ENCODE measurements at places on chromosomes 7 and 10. TPM values are rescaled to one million over a fixed set of nuclear protein-coding genes. Genes with fewer than 3 reads are reported as not detected.

The TACR2 gene
- total RNA-seq, result 0.90 TPM

The UROS gene
- total RNA-seq, result 34.2 TPM

The FAM25G gene
- total RNA-seq, result not detected

The COL28A1 gene
- 0.61 TPM for total RNA-seq

The TSPAN12 gene
- total RNA-seq, result 51.8 TPM

The SP4 gene
- 8.2 TPM for total RNA-seq

- no peak overlapping the region for H3K4me3 ChIP-seq
- no peaks in the 10 kb centered on the region for H3K4me1 ChIP-seq
- H3K36me3 ChIP-seq, result no peaks in the 10 kb centered on the region
- no peak overlapping the region for H3K27ac ChIP-seq
- DNase-seq, result no peak
- no peaks in the 10 kb centered on the region for H3K27me3 ChIP-seq
Measured at GRCh38 chr7:92988051-92988450, 129.7 kb downstream of the SAMD9 start.

- no peaks in the 10 kb centered on the region for H3K4me1 ChIP-seq
- no peak for DNase-seq
Measured at GRCh38 chr7:50397320-50397970, 52.7 kb downstream of the FIGNL1 start.

DNA sequence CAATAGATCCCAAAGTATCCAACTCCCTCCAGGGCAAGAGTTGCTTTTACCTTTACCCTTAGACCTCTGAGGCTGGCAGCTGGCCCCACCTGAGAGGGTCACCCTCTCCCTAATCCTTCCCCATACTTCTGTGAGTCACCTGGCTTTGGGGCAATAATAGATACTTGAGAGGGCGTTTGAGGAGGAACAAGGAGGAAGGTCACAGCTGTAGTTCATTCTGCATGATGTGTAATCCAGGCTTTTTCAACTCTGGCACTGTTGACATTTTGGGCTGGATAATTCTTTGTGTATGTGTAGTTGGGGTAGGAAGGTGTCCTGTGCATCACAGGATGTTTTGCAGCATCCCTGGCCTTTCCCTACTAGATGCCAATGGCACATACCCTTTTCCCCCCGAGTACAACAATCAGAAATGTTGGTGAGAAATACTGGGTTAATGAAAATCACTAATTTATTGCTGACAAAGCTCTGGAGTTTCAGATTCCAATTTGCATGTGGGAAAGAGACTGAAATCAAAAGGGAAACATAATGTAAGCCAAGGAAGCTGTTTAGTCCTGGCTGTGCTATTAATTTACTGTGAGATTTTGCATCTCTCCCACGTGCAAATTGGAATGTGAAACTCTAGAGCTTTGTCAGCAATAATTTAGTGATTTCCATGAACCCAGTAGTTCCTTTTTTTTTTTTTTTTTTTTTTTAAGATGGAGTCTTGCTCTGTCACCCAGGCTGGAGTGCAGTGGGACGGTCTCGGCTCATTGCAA, 3.6 kb downstream of the BLVRA start:
- no peak overlapping the region for H3K4me3 ChIP-seq
- DNase-seq, result no peak
- H3K27me3 ChIP-seq, result no peaks in the 10 kb centered on the region
- peaks cover 40% of the 10 kb centered on the region for H3K4me1 ChIP-seq
- peak overlapping the region; percentile 83 for H3K27ac ChIP-seq

DNA sequence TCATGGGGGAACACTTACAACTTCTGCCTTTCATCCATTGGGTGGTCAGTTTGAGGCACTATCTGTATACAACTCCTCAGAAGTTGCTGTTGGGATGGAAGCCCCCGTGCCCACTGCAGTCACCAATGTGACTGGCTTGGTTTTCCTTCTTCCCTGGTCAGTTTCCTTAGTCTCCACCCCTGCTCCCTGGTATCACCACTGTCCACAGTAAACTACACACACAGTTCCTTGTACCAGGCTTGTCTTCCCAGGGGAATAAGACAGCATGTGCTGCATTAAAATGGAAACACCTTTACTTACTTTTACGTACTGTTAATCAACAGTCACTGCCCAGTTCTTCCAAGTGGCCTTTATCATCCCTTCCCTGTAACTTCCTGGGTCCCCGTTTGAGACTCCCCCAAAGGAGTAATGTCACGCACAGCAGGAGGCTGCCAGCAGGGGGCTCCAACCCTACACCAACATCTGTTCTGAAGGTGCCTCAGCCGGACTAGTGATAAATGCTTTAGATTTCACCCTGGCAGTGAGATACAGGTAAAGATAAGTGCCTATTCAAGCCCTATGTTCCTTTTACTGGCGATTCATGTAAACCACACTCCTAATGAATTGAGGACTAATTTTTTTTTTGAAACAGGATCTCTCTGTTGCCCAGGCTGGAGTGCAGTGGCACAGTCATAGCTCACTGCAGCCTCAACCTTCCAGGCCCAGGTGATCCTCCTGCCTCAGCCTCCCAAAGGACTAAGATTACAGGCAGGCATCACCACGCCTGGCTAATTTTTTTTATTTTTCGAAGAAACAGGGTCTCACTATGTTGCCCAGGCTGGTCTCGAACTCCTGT, 45.3 kb upstream of the PIK3AP1 start:
- H3K27me3 ChIP-seq, result no peaks in the 10 kb centered on the region
- H3K36me3 ChIP-seq, result no peaks in the 10 kb centered on the region
- peak; percentile 82 for DNase-seq

DNA sequence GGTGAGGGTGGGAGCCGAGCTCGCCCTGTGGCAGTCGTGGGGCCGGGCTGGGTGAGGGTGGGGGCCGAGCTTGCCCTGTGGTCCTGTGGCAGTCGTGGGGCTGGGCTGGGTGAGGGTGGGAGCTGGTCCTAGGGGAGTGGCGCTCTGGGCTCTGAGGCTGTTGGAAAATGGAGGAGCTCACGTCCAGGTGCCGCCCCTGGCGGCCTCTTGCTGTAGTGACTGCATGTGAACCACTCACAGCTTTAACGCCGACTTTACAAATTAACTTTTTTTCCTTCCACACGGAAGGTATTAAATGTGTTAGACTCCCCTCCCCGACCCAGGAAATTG, 312.6 kb downstream of the WDR37 start:
- no peaks in the 10 kb centered on the region for H3K4me1 ChIP-seq
- H3K4me3 ChIP-seq, result no peak overlapping the region
- peaks cover 4% of the 10 kb centered on the region for H3K27me3 ChIP-seq

DNA sequence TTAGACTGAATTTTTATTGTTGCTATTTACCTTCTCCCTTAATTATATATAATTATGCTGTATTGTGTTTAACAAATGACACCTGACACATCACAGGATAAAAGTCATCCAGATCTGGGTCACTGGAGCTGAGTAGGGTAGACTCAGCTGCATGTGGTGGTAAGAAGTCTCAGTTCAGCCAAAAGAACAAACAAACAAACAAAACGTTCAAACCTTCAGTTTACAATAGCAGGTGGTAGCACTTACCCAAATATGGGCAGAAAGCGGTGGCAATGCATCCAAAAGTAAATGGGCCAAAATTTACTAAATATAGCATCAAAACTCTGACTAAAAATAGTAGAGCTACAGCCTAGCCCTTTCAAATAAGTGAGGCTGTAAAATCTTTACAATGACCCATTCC, 42.2 kb downstream of the ZWINT start:
- DNase-seq, result no peak
- no peaks in the 10 kb centered on the region for H3K27me3 ChIP-seq
- no peaks in the 10 kb centered on the region for H3K4me1 ChIP-seq
- no peak overlapping the region for H3K4me3 ChIP-seq

DNA sequence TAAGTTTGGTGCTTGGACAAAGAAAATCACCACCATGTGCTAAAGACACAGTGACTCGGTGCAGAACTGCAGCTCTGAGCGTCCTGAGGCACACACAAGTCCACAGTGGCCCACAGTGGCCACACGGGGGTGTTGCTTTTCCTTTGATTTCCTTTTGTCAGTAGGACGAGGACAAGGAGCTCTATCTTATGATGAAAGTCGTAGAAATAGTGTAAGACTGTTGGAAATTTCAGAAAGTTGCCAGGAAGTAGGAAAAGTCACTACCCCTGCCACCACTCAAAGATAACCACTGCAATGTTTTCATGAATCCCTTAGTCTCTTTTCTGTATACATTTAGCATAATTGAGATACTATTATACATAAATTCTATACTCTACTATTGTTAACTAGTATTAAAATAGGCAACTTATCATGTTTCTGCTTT, 146.0 kb downstream of the TNS3 start:
- peaks cover 44% of the 10 kb centered on the region for H3K36me3 ChIP-seq
- no peak overlapping the region for H3K27ac ChIP-seq
- no peaks in the 10 kb centered on the region for H3K27me3 ChIP-seq
- no peaks in the 10 kb centered on the region for H3K4me1 ChIP-seq

DNA sequence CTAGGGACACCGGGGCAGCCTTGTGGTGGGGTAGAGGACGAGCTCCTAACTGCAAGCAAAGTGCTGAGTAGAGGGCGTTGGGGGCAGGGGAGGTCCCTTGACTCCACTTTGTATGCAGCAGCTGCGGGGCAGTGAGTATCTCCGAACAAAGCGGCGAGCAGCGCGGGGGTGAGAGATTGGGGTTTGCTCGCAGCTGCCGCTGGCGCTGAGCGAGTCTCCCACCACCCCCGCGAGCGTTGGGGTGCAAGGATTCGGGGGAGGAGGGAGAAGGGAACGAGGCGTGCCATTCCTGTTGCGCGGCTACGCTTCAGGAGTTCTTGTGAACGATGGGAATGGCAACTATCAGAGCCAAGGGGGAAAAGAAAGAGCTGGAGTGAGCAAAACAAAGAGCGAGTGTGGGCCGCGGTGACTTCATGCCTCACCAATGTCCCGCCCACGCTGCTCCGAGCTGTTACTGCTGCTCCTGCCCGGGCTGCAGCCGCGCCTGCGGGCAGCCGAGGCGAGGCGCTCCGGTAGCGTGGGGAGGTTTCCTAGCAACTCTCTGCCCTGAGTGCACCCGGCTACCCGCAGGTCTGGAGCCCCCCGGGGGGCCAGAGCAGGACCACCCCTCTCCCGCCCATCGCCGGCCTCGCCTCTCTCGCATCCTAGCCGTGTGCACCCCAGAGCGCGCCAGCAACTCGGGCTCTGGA, at the start of gene ITGB8:
Gene ITGB8 (plus strand): TSS at position 662 of the 689 bp plus-strand sequence. CDS start 907 bp downstream, outside the sequence.
- H3K27me3 ChIP-seq, result peaks cover 16% of the 10 kb centered on the region
- no peaks in the 10 kb centered on the region for H3K36me3 ChIP-seq
- H3K27ac ChIP-seq, result peak within 1 kb of the TSS; percentile 82
- peak within 1 kb of the TSS; percentile 64 for H3K4me3 ChIP-seq
- H3K4me1 ChIP-seq, result no peaks in the 10 kb centered on the region
- DNase-seq, result peak; percentile 94

- no peaks in the 10 kb centered on the region for H3K4me1 ChIP-seq
- H3K4me3 ChIP-seq, result no peak overlapping the region
- H3K36me3 ChIP-seq, result no peaks in the 10 kb centered on the region
- H3K27ac ChIP-seq, result no peak overlapping the region
Measured at GRCh38 chr7:90337106-90337505, 9.4 kb upstream of the GTPBP10 start.

DNA sequence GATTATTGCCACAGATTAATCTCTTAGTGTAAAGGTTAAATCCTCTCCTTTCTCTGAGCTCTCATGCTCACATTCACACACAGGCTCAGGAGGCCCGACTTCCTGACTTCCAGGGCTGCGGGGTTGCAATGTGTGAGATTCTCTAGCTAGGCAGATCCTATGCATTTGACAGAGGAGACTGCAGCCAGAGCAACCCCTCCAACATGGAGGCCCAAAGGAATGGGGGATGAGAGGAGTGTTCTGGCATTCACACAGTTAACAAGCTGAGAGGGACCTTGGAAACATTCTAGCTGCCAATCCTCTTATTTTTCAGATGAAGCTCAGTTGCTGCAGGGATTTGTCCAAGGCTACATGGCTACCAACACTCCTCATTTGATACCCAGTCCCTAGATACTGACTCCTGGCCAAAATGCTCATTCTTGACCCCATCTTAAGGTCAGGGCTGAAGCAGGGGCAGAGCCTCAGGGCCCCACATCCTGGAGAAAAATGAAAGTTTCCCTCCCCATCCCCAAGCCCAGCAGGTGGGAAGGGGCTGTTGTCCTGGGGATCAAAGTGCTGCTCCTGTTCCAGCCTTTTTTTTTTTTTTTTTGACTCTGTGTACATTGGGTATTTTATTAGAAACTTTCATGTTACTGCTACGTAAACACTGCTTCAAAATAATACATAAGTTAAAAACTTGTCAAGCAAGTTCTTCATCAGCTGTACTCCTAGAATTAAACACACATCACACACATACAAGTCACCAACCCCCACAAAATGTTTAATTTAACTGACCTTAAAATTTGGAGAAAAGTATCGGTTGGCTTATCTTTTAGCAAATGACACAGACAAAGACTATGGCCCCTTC, 325.6 kb downstream of the PLXNA4 start:
- no peaks in the 10 kb centered on the region for H3K4me1 ChIP-seq
- no peak overlapping the region for H3K4me3 ChIP-seq
- no peak overlapping the region for H3K27ac ChIP-seq
- no peak for DNase-seq
- H3K36me3 ChIP-seq, result no peaks in the 10 kb centered on the region

DNA sequence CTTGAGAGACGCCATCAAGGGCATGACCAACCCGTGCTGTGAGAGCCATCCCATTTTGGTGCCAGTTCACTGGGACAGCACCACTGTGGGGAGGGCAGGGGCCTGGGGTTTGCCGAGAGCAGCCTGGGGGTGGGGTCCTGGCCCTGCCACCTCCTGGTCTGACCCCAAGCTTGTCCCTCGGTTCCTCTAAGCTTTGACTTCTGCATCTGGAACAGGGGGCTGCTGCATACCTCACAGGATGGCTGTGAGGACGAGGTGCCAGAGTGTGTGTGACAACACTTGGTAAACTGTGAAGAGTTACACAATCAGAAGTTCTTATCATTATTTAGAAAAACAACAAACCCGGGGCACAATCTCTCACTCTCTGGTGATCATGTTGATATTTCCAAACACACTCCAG, 89.9 kb downstream of the CRTAC1 start:
- H3K36me3 ChIP-seq, result no peaks in the 10 kb centered on the region
- no peaks in the 10 kb centered on the region for H3K4me1 ChIP-seq
- no peak overlapping the region for H3K4me3 ChIP-seq
- H3K27ac ChIP-seq, result no peak overlapping the region

- no peaks in the 10 kb centered on the region for H3K27me3 ChIP-seq
- no peak overlapping the region for H3K4me3 ChIP-seq
- H3K4me1 ChIP-seq, result no peaks in the 10 kb centered on the region
- no peaks in the 10 kb centered on the region for H3K36me3 ChIP-seq
- DNase-seq, result no peak
Measured at GRCh38 chr10:83545901-83546391, 593.4 kb upstream of the GHITM start.

DNA sequence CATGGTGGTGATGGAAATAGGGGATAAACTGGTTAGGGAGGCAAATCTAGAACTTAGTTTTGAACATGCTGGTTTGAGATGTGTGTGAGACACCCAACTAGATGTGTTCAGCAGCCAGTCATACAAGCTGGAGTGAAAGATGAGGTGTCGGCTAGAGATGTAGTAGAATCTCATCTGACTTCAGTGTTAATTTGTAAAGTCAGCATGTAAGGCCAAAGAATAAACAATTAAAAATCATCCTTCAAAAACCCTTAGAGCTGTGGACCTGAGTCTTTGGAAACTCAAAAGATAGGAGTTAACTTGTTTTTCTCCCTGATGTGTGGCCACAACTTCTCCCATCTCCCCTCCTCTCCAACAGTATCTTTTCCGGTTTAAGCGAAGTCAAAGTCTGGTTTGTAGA, 22.8 kb upstream of the AGK start:
- H3K27me3 ChIP-seq, result no peaks in the 10 kb centered on the region
- no peaks in the 10 kb centered on the region for H3K36me3 ChIP-seq
- H3K27ac ChIP-seq, result no peak overlapping the region
- H3K4me3 ChIP-seq, result no peak overlapping the region
- no peaks in the 10 kb centered on the region for H3K4me1 ChIP-seq
